ENCODE measurements at places on chromosomes 3 and 15. TPM values are rescaled to one million over a fixed set of nuclear protein-coding genes. Genes with fewer than 3 reads are reported as not detected.

The BTLA gene
- 75.7 TPM for polyA plus RNA-seq

The LRRN1 gene
- 0.27 TPM for polyA plus RNA-seq

The SPSB4 gene
- polyA plus RNA-seq = not detected

The LRRC31 gene
- not detected for polyA plus RNA-seq

The RASGRP1 gene
- polyA plus RNA-seq = 17.7 TPM

The MKRN2OS gene
- not detected for polyA plus RNA-seq

The PLEKHO2 gene
- polyA plus RNA-seq = 8.5 TPM

The ADGRG7 gene
- not detected for polyA plus RNA-seq

The LIPH gene
- polyA plus RNA-seq = not detected

The CADPS gene
- 0.27 TPM for polyA plus RNA-seq

The THBS1 gene
- 0.42 TPM for polyA plus RNA-seq

The ZNF620 gene
- 2.0 TPM for polyA plus RNA-seq

The LAMB2 gene
- 0.67 TPM for polyA plus RNA-seq

The ACY1 gene
- 26.2 TPM for polyA plus RNA-seq

The TTLL3 gene
- polyA plus RNA-seq = 168 TPM

The ACAP2 gene
- 18.6 TPM for polyA plus RNA-seq

The CKMT1B gene
- not detected for polyA plus RNA-seq

The BFSP2 gene
- polyA plus RNA-seq = 0.50 TPM

The HESX1 gene
- 2.1 TPM for polyA plus RNA-seq

The PP2D1 gene
- polyA plus RNA-seq = not detected

The C3orf49 gene
- not detected for polyA plus RNA-seq

The TFG gene
- 41.3 TPM for polyA plus RNA-seq

The GSK3B gene
- 12.3 TPM for polyA plus RNA-seq

The ZDHHC3 gene
- polyA plus RNA-seq = 27.3 TPM

The CD200R1 gene
- 3.7 TPM for polyA plus RNA-seq

The SGO1 gene
- 1.4 TPM for polyA plus RNA-seq

The TFDP2 gene
- 8.0 TPM for polyA plus RNA-seq

The WDR49 gene
- polyA plus RNA-seq = 0.74 TPM

The CSTA gene
- polyA plus RNA-seq = 1.0 TPM

The STARD5 gene
- 19.9 TPM for polyA plus RNA-seq

The TNFAIP8L3 gene
- not detected for polyA plus RNA-seq

The GMNC gene
- not detected for polyA plus RNA-seq

The VIPR1 gene
- polyA plus RNA-seq = 0.79 TPM

The CYP8B1 gene
- not detected for polyA plus RNA-seq

The NANOGP8 gene
- polyA plus RNA-seq = not detected

The CACNA1D gene
- not detected for polyA plus RNA-seq

The GHSR gene
- polyA plus RNA-seq = not detected

The DLL4 gene
- polyA plus RNA-seq = 0.10 TPM

The THRB gene
- 1.2 TPM for polyA plus RNA-seq

The CD86 gene
- polyA plus RNA-seq = 38.2 TPM

The SAMD7 gene
- not detected for polyA plus RNA-seq

The PPM1L gene
- polyA plus RNA-seq = 1.4 TPM

The CFAP91 gene
- polyA plus RNA-seq = 0.48 TPM

All from B cell (primary cell).